SIG-M5 (cell line): ENCODE measurements at places on chromosomes 6 and 20.

DNA sequence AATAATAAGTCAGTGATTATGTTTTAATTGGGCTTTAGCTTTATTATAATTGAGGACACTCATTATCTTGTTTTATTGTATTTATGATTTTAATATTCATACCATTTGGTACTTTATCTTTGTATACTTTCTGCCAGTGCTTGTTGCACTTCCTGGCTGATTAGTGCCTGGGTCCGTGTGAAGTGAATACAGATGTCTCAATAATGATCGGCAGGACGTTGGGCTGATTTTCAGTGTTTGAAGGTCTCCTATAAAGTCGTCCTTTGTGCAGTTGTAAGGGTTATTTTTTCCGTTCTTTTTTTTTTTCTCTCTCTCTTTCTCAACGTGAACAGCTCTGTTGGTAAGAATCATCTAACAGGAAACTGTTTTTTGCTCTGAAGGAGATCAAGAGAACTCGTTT, 450.0 kb upstream of the POU3F2 start:
- no peak for DNase-seq

DNA sequence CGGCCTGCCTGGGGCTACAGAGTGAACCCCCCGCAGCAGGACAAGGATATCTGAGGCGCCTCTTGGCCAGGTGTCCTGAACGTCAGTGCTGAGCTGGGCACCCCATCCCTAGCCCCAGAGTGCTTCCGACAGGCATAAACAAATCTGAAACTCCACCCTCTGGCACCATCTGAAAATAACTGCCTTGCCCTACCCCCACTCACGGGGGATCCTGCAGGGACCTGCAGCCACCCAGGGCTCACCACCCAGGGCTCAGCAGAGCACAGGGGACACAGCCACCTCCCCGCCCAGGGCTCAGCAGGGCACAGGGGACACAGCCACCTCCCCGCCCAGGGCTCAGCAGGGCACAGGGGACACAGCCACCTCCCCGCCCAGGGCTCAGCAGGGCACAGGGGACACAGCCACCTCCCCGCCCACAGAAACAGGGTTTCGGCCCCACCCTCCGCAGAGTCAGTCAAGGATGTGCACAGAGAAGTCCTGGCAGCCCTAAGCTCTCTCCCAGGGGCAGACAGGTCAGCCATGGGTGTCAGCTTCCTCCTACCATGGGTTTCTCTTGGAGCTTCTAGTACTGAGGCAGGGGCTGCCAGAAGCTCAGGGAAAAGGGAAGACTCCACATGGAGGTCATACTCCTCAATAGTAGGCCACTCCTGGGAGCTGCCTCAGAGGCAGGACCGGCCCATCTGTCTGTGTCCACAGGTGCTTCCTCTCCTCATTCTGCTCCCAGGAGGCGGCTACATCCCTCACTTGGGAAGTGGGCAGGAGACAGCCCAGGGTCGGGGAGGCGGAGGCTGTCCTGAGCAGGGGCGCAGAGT, 4.6 kb downstream of the UCKL1 start:
- no peak for DNase-seq

GRCh38 chr6:40714576-40715564, 127.7 kb upstream of the LRFN2 start:
- no peak for DNase-seq

GRCh38 chr6:125586074-125586473, 163.4 kb upstream of the HEY2 start:
- no peak for DNase-seq

DNA sequence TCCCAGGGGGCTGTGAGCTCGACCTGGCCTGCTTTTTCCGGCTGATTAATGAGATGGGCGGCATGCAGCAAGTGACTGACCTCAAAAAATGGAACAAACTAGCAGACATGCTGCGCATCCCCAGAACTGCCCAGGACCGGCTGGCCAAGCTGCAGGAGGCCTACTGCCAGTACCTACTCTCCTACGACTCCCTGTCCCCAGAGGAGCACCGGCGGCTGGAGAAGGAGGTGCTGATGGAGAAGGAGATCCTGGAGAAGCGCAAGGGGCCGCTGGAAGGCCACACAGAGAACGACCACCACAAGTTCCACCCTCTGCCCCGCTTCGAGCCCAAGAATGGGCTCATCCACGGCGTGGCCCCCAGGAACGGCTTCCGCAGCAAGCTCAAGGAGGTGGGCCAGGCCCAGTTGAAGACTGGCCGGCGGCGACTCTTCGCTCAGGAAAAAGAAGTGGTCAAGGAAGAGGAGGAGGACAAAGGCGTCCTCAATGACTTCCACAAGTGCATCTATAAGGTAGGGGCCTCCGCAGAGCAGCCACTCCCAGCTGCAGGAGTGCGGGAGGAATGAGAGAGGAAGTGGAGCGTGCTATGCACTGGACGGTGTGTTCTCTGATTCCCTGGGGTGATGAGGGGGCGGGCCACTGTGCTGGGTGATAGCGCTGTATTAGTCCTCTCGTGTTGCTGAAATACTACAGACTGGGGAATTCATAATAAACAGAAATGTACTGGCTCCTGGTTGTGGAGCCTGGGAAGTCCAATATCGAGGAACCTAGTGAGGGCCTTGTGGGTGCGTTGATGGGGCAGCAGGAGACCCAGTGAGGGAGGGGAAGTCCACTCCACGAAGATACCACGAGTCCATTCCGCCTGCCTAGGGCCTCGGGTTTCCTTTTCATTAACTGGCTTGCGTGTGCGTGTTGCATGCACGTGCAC, 161.7 kb downstream of the DTNBP1 start:
- no peak for DNase-seq
